ENCODE measurements at places on chromosomes 1 and 21.

DNA sequence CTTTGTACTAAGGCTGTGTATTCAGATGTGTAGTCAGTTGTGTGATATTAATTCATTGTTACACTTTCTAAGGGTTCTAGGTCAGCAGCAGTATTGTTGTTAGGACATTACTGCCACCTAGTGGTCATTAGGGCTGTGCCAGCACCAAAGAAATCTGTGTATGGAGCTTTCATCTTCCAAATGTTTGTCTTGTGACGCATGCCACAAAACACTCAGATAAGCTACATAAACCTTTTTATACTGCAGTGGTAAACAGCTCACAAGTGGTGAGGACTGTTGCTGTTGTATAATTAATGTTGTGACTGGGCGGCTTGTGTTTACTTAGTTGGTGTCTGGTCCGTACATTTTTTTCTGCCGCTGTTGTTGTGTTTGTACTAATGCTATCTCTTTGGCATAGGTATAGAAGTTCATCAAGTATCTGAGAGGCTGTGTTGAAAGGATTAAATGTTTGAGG, 51.7 kb downstream of the S1PR1 start:
- no peak for DNase-seq

GRCh38 chr1:15152318-15153183, 996 bp upstream of the TMEM51 start:
- peak; percentile 72 for DNase-seq

DNA sequence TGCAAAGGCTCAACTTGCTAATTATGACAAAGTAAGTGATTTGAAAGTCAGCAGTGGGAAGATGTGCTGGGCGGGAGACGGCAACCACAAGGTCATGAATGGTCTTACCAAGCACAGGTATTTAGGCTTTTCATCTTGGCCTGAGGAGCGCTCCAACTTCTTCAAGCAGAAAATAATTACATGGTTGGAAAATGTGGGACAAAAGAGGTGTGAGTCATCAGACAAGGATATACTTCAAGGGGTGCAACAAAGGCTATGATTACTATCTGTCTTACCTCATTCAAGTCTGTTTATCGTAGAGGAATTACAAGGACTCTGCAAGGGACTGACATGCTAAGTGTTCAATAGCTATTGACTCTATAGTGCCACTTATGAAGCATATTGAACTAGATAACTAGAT, 2005.7 kb downstream of the MRPL39 start:
- DNase-seq: no peak

DNA sequence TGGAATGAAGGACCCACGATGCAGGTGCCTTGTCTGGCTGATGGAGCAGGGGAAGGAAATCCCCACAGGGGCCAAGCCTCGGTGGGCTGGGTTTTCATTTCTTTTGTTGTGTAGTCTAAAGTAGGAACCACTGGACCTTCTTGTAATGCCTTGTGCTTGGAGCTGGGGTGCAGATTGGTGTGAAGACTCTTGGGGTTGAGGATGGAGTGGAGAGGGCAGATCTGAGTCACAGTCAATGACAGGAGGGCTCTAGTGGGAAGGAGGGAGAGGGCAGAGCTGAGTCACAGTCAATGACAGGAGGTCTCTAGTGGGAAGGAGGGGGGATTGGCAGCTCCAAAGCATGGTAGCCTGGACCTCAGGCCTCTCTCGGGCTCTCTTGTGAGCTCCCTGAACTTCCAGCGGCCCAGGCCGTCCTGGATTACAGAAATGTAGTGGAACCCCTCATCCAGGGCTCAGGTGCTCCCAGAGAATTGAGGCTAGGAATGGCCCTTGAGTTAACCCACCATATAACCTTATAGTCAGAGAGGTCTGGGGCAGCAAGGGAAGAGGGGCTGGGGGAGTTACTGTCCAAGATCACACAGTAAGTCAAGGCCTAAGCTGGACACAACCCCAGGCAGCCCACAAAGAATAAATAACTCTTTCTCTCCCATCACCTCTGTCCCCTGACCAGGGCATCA, 313.8 kb downstream of the MATN1 start:
- DNase-seq: no peak

DNA sequence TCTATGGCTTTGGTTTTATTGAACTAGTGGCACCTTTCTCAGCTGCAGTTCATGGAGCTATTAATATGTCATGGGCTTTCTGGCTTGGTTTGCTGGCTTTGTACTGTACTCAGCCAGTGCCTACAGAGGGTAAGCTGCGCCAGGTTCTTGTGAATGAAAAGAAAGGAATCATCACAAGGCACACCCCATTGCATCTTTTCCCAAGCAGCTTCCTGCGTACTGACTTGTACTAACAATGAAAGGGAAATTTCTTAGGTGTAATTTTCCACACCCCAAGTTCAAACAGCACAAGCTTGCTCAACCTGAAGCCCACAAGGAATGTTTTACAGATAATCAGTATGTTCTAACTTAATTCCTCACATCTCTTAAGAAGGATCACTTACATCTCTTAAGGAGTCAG, 78.0 kb upstream of the TNFSF18 start:
- DNase-seq: no peak

DNA sequence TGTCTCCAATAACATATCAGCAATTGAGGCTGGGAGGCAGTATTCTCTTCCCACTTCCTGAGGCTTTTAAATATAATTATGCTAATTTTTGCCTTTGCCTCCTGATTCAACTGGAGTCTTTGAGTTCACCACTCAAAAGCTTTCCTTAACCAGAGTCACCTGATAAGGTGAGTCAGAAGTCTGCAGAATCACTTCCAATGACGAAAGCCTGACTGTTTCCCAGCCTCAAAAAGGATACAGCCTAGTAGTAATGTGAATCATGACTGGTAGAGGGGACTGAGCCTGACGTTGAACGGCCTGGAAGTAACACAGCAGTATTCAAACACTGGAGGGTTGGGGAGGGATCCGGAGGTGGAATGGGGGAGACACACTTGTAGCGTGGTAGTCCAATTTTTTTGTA, 10.4 kb upstream of the MRPL9 start:
- no peak for DNase-seq

DNA sequence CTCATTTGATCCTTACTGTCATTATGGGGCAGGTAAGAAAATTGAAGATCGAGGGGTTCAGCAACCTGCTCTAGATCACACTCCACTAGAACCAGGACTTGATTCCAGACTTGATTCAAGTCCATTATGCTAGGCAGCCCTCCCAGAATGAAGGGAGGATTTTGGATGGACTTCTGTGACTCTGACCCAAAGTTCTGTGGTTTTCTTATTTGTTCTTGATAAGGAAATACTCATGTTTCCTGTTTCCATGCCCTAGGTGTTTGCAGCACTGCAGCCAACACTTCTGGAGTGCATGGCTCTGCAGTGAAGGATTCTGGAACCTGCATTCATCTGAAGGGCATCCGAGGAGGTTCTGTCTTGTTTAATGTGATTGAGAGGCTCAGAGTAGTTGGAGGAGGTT, 140.0 kb downstream of the FCRL5 start:
- no peak for DNase-seq

- DNase-seq: no peak
These were observed 90.1 kb downstream of the TENT5C start for GRCh38 chr1:117695796-117696490.

GRCh38 chr1:85427849-85428248, 37.1 kb downstream of the DDAH1 start:
- no peak for DNase-seq

DNA sequence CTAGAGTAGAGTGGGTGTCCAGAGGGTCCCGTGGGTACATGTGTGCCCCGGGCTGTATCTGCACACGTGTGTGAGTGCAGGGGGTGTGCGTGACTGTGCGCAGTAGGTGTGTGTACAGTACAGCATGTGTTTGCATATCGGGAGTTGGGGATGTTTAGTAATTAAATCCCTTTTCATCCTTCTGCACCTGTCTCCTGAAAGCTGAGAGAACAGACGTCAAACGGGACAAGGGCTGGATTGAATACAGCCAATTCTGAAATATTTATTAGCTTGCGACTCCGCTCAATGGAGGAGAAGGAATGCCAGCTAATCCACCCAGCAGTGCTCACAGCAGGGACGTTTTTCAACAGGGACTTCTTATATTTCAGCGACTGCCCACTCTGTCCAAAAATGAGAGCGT, 44.7 kb upstream of the CASZ1 start:
- no peak for DNase-seq

DNA sequence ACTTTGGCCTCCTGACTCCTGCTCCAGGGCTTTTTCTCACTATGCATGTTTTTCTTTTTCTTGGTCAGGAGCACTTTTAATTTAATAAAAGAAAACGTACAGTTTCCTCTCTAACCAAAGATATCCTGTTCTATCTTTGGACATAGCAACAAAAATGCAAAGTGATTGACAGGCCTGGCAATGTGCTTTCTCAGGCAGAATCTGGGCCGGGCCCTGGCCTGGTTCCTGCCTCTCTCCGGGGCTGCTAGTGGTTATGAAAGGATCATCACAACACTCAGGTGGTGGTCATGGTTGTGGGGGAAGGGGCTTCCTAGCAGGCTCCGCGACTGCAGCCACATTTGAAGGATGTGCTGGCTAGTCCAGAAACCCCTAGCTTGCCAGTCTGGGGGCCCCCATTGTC, 85.8 kb upstream of the USP24 start:
- no peak for DNase-seq

GRCh38 chr1:18119771-18120377, 12.3 kb downstream of the IGSF21 start:
- DNase-seq: no peak

GRCh38 chr1:163668472-163668871, 346.7 kb downstream of the NUF2 start:
- DNase-seq: no peak

All from left renal cortex interstitium (tissue), 4 donors.